GM12878 (cell line): ENCODE measurements at places on chromosomes 6 and 20. TPM values are rescaled to one million over a fixed set of nuclear protein-coding genes. Genes with fewer than 3 reads are reported as not detected.

GRCh38 chr20:1757072-1757471 lies 99.5 kb upstream of the SIRPG start:
- DNase-seq = no peak
- H3K4me3 ChIP-seq = no peak overlapping the region
- no peaks in the 10 kb centered on the region for H3K27me3 ChIP-seq
- no peaks in the 10 kb centered on the region for H3K36me3 ChIP-seq

PARD6B gene
- total RNA-seq = 4.3 and 4.7 TPM in 2 replicates

GRCh38 chr6:170292111-170292406 lies 1.2 kb upstream of the DLL1 start:
- H3K27me3 ChIP-seq = peaks cover 46% of the 10 kb centered on the region
- DNase-seq = no peak

IL20RA gene
- 0.08 TPM in 1 of 2 replicates, not detected in the other for total RNA-seq

DNA sequence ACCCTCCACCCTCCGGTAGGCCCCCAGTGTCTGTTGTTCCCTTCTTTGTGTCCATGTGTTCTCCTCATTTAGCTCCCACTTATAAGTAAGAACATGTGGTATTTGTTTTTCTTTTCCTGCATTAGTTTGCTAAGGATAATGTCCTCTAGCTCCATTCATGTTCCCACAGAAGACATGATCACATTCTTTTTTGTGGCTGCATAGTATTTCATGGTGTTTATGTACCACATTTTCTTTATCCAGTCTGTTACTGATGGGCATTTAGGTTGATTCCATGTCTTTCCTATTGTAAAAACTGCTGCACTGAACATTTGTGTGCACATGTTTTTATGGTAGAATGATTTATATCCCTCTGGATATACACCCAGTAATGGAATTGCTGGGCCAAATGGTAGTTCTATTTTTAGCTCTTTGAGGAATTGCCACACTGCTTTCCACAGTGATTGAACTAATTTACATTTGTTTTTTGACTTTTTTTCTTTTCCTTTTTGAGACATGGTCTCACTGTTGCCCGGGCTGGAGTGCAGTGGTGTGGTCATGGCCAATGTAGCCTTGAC lies 4.5 kb downstream of the KPNA5 start:
- no peak for DNase-seq
- no peaks in the 10 kb centered on the region for H3K36me3 ChIP-seq
- no peaks in the 10 kb centered on the region for H3K4me1 ChIP-seq
- no peaks in the 10 kb centered on the region for H3K27me3 ChIP-seq
- H3K27ac ChIP-seq = no peak overlapping the region

DNA sequence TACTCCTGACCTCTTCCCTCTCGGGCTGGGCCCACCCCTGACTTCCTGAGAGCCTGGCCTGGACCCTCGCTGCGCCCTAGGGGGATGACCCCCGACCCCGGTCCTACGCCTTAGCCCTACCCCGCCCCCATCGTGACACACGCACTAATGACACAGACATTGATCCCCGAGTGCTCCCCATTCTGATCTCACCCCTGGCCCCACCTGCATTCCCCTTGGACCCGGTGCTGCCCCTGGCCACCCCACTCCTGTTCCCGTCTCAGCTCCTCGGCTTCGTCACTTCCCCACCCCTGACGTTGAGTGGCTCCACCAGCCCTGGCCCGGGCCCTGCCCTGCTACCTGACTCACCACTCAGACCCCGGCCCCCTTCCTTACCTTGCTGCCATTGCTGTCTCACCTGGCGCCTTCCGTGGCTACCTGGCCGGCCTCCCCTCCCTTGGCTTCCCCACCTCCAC lies 12.1 kb downstream of the RBCK1 start:
- peaks cover 13% of the 10 kb centered on the region for H3K36me3 ChIP-seq
- no peak overlapping the region for H3K4me3 ChIP-seq
- H3K4me1 ChIP-seq = no peaks in the 10 kb centered on the region
- H3K27ac ChIP-seq = no peak overlapping the region
- DNase-seq = no peak
